ENCODE measurements at places on chromosomes 11 and 22. TPM values are rescaled to one million over a fixed set of nuclear protein-coding genes. Genes with fewer than 3 reads are reported as not detected.
A peak's percentile ranks its signal among the peaks of the same experiment; 100 is the strongest.

DNA sequence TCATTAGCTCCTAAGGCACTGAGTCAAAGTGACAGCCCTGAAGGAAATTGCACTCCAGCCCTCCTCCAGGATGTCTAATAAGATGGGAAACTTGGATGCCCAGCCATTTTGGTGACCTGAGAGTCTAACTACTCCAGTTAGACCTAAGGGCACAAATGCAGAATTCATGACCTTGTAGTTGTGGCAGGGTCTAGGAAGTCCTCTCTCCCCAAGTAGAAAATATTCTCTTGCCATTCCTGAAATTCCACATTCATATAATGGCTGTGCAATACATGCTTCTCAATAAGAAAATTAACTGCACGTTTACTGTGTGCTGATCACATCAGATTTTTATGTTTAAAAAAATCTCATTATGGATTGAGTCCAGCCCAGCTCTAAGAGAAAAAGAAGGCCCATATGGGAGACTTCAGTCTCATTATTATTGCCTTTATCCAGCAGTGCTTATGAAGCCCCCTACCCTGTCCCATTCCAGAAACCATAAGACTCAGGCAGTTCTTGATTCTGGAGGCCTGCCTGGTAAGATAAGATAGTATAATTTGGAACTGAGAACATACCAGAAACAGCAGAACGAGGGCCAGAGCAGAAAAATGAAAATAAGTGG, 133.7 kb upstream of the LDLRAD3 start:
- no peak for DNase-seq

DNA sequence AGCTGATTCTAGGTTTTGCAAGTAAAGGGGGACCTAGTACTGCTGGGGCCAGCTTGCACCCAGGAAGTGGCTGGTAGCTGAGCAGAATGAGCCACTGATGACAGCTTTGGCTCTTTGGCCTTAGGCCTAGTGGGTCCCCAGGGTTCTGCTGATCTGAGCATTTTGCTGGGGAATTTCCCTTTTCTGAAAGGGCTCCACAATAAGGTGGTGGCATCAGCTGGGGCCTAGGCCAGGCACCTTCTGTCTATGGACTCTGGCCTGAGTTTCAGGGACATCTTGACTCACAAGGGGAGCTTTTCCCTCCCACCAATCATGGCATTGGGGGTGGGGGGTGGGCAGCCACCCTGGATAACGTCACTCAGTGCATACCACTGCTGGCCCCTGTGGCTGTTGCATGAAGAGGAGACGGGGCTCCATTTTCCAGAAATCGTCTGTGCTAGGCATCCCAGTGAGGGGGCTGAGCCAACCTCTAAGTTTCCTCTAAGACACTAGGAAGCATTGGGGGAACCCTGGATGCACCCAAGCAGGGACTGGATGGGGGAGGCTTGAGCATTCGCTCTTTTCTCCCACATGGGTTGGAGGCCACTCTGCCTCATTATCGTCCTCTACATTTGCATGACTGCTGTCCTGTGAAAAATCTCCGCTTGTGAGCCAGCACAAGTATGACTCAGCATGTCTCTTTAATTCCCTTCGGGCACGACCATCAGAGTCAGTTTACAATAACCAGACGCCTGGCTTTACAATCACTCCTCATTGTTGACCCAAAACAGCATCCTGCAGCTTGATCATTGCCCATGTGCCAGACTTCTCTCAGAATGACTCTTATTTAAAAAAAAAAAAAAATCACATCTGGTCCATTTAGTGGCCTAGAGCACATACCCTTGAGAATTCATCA, 145.0 kb upstream of the THY1 start:
- peak; percentile 85 for DNase-seq

DNA sequence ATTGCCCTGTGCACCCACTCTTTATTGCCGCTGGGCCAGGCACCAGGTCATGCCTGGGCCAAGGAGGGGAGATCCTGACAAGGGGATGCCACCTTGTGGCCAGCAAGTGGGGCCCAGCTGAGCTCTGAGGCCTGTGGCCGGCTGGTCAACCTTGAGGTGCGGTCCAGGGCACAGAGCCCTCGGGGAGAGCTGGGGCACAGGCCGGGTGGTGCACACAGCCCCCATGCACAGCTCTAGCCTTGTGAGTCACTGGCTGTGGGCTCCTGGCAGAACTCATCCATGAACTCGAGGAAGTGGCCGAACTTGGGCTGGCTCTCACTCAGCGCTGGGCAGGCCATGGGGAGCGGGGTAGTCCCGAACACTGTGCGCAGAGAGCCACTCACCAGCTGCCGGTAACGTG, 94.3 kb downstream of the RNF169 start:
- no peak for DNase-seq

The FGF19 gene
- total RNA-seq = not detected

DNA sequence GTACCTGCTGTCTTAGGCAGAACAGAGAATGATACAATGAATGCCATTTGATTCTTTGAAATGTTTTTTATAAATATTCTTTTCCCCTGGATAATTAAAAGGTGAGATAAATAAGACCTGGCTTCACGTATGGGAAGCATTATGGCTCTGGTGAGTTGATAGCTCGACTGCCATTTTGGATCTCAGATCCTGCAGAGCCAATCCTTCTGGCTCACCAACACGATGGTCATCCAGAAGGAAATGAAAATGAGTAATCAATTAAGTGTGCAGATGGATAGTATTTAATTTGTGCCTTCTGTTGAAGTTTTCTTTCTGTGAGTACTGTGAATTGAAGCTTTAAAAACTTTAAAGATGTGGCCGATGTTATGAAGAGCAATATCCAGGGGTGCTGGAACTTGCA, 2.7 kb downstream of the TNRC6B start:
- DNase-seq = no peak

GRCh38 chr22:18058371-18059093, 19.3 kb upstream of the PEX26 start:
- no peak for DNase-seq

GRCh38 chr22:41544671-41545476, 604 bp upstream of the POLR3H start:
- no peak for DNase-seq

The ZP1 gene
- 0.28 TPM for total RNA-seq

DNA sequence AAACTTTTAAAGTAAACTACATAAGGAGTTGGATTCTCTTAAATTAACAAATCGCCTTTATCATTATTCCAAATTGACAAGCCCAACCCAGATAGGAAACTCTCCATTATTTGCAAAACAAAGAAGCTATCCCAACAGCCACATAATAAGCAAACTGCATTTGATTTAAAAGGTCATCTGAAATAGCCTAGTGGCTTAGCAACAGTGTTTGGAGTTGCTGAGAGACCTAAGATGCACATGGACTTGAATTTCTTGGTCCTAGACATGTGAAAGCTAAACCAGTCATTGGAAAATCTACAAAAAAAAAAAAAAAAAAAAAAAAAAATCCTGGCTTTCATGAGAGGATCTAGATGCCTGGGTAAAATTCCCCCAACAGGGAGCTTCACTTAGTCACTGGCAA, 69.5 kb downstream of the PRCP start:
- DNase-seq = no peak

GRCh38 chr11:8267831-8268529, 4.3 kb upstream of the LMO1 start:
- no peak for DNase-seq

All from IMR-90 (cell line).